ENCODE measurements at places on chromosomes 1 and 21.

- DNase-seq, result no peak
Observed at GRCh38 chr1:21295545-21295944, 5.3 kb upstream of the ECE1 start.

DNA sequence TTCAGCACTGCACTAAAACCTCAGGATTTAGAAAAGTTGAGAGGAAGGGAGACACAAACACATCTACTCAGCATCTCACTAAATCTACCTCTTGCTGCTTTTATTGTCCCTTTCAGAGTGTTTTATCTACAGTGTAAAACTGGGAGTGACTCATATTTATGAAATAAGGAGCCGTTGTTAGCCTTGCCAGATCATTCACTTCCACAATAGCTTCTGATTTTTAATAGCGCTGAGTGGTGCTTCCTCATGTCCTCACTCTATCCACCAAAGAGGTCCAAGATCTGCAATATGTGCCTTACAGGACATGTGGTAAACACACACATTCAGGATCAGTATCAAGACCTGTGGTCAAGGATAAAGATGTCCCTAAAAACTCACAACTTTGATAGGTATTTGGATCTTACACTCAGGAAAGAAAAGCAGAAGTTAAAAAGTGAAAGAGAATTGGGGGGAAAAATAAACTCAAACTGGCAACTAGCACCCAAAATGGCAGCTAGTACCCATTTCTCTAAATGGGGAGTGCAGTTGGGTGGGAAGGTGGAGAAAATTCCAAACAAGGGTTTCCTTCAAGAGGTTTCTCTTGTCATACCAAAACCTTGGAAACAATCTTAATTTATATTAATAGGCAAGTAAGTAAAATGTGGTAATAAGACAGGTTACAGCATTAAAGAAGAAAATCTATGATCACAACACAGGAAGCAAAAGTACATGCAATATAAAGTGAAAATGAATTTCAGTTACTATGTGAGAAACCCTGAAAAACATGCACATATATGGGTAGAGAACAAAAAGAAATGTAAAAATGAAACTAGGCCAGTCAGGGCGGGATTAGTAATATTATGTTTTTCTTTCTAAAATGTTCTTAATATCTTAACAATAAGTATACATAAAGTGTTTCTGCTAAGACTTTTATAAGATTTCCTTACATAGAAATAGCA is 15.9 kb downstream of the DUSP10 start:
- DNase-seq, result no peak

GRCh38 chr1:234498448-234499118 is 19.6 kb upstream of the TARBP1 start:
- DNase-seq, result no peak

GRCh38 chr1:115815694-115816093 is 25.2 kb downstream of the NHLH2 start:
- DNase-seq, result no peak

- no peak for DNase-seq
Observed at GRCh38 chr1:190258003-190258402, 219.7 kb downstream of the BRINP3 start.

DNA sequence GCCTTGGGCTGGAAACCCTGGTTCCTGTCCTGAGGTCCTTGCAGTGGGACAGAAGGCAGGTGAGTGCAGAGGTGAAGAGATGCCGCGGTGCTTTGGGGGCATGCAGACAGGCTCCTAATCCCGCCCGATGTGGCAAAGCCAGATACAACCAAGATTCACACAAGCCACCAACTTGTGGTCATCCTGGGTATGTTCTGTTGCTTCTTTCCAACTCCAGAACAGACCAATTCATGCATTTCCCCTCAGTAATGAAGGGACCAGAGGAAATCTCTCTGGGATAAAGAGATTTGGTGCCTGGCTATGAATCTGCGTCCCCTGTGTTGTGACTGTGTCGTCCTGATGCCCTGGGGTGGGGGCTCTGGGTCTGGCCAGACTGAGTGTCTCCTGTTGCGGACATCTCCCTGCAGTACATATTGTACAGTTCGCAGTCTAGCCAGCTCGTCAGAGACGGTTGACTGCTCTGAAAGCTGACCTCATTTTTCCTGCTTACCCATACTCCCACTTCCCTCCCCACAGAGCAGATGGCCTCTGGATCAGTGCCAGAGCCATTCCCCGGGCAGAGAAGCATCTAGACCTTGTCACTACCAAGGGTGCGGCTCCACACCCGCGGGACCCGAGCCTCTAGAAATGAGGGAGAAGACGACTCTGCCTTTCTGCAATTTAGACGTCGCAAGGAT is 216.3 kb downstream of the KIF26B start:
- DNase-seq, result no peak

GRCh38 chr1:107473065-107473464 is 332.2 kb downstream of the NTNG1 start:
- no peak for DNase-seq

GRCh38 chr1:91745640-91746373 is 140.1 kb downstream of the TGFBR3 start:
- no peak for DNase-seq

GRCh38 chr1:41342774-41343355 is 18.4 kb upstream of the FOXO6 start:
- DNase-seq, result no peak

- no peak for DNase-seq
Observed at GRCh38 chr1:8284127-8284526, 33.8 kb upstream of the SLC45A1 start.

- no peak for DNase-seq
Observed at GRCh38 chr1:224745924-224746323, 129.8 kb downstream of the CNIH3 start.

DNA sequence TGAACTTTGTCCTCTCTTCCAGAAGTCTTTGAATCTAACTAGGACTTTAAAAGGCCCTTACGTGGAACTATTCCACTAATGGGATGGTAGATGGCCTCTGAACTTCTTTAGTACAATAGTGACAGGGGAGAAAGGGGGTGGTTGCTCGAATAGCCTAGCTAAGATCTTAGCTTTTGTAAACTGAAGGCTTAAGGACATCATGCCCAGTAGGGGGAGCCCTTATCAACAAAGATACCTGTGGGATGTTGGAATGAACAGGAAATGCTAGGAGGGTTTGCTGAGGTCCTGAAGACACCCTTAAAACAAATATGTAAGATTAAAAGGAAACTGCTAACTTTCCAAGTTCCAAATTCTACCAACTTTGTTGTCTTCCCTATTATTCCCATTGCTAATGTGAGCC is 33.2 kb downstream of the NHLH2 start:
- DNase-seq, result peak; percentile 59

DNA sequence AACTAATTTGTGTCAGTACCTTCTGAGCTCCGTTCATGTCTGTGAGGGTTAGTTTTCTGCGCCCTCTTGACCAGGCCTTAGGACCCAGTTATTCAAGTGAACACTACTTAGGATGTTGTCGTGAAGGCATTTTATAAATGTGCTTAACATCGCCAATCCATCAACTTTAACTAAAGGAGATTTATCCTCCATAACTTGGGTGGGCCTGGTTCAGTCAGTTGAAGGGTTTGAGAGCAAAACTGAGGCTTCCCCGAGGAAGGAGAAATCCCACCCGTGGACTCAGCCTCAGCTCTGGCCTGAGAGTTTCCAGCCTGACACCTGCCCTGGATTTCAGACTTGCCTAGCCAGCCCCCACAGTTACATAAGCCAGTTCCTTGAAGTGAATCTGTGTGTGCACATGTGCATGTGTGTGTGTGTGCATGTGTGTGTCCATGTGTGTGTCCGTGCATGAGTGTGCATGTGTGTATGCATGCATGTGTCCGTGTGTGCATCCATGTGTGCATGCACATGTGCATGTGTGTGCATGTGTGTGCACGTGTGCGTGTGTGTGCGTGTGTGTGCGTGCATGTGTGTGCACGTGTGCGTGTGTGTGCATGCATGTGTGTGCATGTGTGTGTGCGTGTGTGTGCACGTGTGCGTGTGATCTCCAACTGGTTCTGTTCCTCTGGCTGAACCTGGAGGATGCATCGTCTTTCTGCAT is 62.1 kb upstream of the PDE9A start:
- no peak for DNase-seq

- no peak for DNase-seq
Observed at GRCh38 chr21:28752131-28752530, 240.5 kb downstream of the LTN1 start.

GRCh38 chr1:8825985-8826481 is 8.6 kb upstream of the RERE start:
- DNase-seq, result no peak

DNA sequence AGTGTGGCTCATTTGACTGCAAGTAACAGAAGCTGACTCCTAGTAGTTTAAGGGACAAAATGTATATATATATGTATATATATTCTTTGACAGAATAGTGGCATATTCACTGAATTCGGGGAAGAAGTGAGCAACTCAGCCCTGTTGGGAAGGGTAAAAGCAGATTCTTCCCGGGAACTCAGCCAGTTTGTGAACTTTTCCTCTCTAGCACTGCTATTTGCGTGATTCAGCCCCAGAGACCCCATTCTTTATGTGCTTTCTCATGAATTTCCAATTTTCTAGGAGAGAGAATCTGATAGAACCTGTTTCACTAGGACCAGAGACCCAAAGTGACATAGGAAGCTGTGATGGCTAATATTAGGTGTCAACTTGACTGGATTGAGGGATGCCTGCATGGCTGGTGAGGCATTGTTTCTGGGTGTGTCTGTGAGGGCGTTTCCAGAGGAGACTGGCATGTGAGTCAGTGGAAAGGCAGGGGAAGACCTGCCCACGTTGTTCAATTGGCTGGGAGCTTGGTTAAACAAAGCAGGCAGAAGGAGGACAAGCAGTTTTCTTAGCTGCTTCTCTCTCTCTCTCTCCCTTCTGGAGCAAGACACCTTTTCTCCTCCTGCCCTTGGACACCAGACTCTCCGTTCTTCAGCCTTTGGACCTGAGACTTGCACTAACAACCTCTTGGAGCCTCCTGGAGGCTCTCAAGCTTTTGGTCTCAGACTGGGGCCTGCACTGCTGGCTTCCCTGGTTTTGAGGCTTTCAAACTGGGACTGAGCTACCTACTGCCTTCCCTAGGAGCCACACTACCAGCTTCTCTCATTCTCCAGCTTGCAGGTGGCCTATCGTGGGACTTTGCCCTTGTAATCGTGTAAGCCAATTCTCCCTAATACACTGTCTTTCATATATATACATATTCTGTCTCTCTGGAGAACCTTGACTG is 93.4 kb upstream of the KCNK1 start:
- DNase-seq, result no peak

DNA sequence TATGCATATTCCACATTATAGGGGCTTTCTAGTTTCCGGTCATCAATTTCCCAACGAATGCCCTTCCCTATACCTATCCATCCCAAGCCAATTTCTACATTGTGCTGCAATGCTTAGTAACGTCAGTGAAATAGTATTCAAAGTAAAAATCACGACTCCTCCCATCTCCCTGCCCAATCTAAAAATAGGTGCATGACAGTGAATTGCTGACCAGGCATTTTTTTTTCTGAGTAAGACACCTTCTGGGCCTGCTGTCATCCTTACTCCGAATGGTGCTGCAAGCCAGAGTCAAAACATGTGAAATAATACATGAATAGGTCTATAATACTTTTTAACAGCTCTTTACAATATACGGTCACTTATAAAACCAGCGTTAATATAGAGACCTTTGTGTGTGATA is 120.2 kb downstream of the GREM2 start:
- DNase-seq, result no peak

DNA sequence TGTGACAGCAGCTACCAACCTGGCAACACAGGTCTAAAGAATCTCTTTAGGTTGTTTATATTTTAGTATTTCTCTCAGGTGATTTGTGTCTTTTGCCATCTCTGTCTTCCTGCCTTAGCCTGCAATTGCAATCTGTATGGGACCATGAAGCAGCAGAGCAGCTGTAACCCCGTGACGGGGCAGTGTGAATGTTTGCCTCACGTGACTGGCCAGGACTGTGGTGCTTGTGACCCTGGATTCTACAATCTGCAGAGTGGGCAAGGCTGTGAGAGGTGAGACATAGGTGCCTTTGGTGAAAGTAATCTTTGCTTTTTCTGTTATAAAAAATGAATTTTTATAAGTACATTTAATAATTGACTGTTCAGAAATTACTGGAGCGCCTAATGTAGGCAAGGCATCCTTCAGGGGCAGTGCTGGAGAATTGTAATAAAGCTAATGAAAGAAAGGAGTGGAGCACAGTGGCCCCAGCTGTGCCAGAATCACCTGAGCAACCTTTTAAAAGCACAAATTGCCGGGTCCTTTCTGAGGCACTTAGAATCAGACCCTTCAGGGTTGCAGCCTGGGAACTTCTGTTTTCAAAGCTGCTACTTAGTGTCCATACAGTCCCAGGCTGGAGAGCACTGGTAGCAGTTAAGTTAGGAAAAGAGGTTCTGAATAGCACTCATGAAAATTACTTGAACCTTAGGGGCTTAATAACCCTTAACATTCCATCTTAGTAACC is 60.6 kb upstream of the LAMC2 start:
- no peak for DNase-seq

- no peak for DNase-seq
Observed at GRCh38 chr1:32014948-32015273, 1.2 kb downstream of the KHDRBS1 start.

- DNase-seq, result no peak
Observed at GRCh38 chr1:235946571-235946981, 79.9 kb upstream of the LYST start.

- no peak for DNase-seq
Observed at GRCh38 chr1:218945050-218945449, 228.6 kb upstream of the LYPLAL1 start.

All from hypothalamus (tissue), 51 donors.